Choroid plexus epithelial cell (primary cell): ENCODE measurements at places on chromosomes 3 and 15.

- no peak for DNase-seq
Observed at GRCh38 chr3:72475258-72476138, 372.7 kb downstream of the SHQ1 start.

DNA sequence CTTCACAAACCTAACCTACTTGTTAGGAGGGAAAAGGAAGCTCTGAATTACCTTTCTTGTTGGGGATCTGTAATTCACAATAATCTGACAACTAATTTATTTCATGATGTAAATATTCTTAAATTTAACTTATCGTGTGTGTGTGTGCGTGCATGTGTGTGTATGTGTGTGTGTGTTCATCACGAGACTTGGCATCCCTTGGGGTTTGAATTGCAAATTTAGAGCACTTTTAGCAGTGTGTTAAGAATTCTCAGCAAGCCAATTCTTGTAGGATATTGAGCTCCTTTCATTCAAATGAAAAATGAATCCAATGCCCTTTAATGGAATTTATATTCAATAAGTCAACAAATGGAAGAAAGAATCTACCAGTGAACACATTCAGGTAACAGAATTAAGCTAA, 85.9 kb upstream of the C3orf80 start:
- DNase-seq = no peak

DNA sequence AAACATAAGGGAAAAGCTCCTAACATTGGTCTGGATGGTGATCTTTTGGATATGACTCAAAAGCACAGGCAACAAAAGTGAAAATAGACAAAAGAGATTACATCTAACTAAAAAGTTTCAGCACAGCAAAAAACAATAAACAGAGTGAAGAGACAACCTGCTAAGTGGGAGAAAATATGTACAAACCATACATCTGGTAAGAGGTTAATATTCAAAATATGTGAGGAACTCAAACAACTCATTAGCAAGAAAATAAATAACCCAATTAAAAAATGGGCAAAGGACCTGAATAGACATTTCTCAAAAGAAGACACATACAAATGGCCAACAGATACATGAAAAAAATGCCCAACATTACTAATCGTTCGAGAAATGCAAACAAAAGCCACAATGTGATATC, 19.0 kb upstream of the NR1I2 start:
- no peak for DNase-seq

DNA sequence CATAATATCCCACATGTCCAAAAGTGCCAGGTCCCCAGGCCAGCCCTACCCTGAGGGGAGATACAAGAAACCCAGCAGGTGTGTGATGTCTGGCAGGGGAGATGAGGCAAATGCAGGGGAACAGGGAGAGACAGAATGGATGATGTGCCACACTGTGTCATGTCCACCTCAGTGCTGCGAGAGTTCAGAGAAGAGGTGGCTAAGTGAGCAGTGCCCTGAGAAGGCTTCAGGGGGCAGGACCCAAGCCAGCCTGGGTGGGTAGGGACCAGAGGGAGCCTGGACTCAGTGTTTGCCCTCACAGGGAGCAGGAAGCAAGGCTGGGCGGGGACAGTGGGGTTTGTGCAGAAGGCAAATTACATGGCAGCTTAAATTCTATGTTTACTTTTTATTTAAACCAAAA, 61.2 kb downstream of the KLHL6 start:
- DNase-seq = no peak
